Stimulated activated effector memory CD8-positive, alpha-beta T cell treated with anti-CD3 and anti-CD28 coated beads, Interleukin-12 subunit alpha, Interleukin-12 subunit beta, amount 100 ng/mL, for 72 hours (primary cell): ENCODE measurements at places on chromosomes 3 and 15.

DNA sequence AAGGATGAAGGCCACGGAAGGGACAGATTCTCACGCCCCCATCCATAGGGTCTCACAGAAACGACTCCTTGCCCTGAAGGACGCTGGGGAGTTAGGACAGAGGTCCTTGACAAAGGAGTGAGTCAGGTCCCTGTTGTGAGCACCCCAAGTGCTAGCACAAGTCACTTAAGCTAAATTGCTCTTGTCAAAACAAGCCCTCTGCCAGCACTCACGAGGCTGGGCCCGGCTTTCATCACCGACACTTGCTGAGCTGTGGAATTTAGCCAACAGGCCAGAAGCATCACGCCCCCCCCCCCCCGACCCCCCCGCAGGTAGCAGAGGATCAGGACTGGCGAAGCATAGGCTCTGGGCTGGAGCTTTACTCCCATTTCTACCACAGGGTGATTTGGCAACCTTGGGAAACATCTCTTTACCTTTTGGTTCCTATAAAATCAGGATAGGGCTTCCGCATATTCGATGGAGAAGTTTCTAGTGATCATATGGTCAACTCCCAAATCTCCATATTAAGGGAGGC lies 75.4 kb downstream of the ADCY5 start:
- DNase-seq, result no peak

- DNase-seq, result no peak
Measured at GRCh38 chr3:108493862-108494261, 16.5 kb downstream of the MYH15 start.

DNA sequence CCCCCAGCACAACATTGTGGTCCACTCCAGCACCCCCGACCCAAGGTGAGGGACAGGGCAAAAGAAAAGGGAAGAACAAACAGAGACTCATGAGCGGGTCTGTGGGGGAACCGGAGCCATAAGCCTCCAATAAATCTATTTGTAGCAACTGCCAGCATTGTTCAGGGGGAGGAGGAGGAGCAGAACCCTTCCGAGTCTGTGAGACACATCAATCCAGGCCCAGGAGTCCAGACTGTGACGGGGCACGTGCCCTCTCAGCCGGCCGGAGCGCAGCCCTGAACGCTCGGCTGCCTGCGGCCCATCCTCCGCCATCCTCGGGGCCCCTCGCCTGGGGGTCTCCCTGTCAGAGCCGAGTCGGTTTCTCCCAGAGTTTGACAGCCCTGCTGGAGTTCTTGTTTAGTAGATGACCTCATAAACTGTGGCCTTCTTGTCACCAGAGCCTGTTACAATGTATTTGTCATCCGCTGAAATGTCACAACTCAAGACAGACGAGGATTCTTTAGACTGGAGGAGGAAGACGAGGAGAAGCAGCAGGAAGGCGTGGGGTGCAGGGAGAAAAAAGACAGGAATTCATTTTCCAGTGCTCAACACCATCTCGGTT lies 47.9 kb downstream of the TLE3 start:
- DNase-seq, result no peak

- DNase-seq, result no peak
Measured at GRCh38 chr15:51846463-51847230, 17.2 kb downstream of the TMOD3 start.

DNA sequence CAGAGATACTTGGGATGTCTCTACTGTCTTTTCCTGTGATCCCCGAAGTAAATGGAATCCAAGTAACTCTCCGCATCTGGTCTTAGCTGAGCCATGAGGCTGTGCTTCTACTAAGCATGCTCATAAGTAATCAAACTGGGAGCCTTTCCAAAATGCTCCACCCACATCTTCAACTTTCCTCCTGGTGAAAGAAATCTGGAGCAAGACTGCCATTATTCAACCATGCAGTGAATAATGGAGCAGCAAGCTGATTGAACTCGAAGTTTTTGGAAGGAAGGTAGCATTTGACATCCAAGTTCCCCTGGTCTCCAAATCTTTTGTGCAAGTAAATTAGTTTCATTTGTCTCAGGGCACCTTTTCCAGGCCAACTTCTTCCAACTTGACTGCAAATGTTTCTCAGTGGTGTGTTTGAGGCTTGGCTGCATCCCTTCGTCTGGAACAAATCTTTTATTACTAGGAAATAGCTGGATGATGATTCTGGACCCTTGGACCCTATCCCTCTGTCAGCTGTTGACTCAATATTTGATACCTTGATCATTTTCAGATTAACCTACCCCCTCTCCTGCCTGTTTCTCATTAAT lies 19.4 kb downstream of the GXYLT2 start:
- no peak for DNase-seq

DNA sequence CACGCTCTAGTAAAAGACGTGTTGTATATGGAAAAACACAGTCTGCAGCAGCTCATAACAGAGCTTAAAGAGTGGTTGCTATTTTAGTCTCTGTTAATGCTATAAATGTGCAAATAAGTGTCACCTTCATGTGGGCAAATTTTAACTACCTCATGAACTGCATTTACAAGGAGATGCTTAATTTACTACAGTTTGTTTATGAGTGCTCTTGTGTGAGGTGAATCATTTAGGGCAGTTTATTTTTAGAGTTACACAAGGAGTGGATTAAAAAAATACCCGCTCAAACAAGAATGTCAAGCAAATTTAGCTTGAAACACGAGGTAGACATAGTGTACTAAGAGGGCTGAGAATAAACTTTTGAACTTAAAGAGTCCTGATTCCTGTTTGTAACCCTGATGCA lies 579.0 kb downstream of the MFSD1 start:
- DNase-seq, result no peak

DNA sequence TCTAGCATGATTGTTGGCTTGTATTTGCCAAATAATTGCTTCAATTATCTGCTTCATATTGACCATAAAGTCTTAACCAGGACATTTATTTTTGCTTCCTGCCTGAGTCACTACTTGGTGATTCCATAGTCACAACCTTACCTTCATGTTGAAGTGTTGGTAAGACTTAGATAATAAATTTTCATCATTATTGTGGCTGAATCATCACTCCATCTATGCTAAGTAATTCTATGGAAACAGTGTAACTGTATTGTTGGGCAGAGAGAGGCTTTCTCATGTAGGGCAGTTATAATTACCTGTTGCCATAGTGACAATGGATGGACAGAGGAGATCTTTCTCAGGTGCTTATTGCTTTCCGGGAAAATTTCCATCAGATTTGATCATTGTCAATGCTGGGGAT lies 330.7 kb upstream of the LRRC3B start:
- DNase-seq, result no peak
